Fibroblast of skin of abdomen (primary cell): ENCODE measurements at places on chromosomes 11 and 22.

- peak; percentile 98 for DNase-seq
Observed at GRCh38 chr11:12288212-12288930, 89.0 kb upstream of the PARVA start.

- no peak for DNase-seq
Observed at GRCh38 chr11:65036931-65037330, 4.1 kb upstream of the SAC3D1 start.

DNA sequence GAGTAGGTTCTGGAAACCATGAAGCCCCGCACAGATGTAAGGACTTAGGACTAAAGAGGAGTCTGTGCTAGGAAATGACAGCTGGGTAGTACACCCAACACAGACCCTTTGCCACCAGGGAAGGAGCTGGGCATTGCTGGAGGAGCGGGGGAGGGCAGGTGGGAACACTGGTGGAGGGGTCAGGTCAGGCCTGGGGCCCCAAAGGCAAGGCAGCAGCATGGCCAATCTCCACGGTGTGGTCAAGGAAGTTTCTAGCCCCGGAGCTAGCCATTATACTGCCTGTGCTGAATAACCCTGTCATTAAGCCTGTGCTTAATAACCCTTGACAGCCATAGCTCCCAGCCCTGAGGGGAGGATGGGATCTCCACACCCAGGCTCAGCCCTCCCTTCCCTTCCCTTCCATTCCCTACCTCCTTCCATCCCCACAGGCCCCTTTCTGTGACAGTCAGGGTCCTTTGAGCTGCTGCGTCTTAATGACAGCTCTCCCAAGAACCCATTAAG lies 2.1 kb downstream of the TMPRSS4 start:
- no peak for DNase-seq

DNA sequence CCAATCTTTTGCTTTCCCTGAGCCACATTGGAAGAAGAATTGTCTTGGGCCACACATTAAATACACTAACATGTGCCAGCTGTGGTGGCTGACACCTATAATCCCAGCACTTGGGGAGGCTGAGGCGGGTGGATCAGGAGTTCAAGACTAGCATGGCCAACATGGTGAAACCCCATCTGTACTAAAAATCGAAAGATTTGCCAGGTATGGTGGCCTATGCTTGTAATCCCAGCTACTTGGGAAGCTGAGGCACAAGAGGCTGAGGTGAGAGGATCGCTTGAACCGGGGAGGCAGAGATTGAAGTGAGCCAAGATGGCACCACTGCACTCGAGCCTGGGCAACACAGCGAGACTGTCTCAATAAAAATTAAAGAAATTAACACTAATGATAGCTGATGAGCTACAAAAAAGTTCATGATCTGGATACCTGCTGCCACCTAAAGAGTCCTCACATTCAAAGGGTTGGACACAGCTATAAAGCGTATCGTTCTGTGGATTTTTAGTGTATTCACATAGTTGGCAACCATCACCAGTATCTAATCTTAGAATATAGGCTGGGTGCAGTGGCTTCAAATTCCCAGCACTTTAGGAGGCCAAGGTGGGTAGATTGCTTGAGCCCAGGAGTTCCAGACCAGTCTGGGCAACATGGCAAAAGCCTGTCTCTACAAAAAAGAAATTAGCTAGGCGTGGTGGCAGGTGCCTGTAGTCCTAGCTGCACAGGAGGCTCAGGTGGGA lies 3.4 kb upstream of the LDHC start:
- no peak for DNase-seq

GRCh38 chr22:19958083-19959042 lies 16.7 kb upstream of the TXNRD2 start:
- DNase-seq = peak; percentile 57

DNA sequence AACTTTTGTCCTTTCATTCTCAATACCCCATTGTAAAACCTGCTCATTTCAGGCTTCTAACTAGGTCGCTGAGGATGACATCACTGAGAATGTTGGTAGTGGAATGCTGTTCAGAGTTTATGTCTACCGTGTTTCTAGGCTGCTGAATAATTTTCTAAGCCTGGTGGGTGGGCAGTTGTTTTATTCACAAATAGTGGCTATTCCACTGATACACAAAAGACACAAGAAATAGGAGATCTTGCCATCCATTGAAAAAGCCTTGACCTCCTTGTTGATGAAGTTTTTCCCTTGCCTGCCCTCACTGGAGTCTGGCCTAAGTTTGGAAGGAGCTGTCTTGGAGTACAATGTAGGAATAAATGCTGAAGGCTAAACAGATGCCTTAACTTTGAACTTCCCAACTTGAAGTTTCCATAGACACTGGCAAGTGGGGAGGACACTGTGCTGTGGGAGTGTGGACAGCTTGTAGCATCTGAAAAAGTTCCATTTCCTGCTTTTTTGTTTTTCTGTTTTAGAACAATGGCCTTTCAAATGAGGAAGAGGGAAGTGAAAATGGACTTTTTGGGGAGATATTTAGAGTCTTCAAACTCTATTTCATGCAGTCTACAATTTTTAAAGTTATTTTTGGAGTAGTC lies 59.2 kb downstream of the TRIM44 start:
- no peak for DNase-seq
